ENCODE measurements at places on chromosomes 16 and 17.

- DNase-seq, result no peak
Measured at GRCh38 chr16:22216191-22216831, 10.2 kb downstream of the EEF2K start.

DNA sequence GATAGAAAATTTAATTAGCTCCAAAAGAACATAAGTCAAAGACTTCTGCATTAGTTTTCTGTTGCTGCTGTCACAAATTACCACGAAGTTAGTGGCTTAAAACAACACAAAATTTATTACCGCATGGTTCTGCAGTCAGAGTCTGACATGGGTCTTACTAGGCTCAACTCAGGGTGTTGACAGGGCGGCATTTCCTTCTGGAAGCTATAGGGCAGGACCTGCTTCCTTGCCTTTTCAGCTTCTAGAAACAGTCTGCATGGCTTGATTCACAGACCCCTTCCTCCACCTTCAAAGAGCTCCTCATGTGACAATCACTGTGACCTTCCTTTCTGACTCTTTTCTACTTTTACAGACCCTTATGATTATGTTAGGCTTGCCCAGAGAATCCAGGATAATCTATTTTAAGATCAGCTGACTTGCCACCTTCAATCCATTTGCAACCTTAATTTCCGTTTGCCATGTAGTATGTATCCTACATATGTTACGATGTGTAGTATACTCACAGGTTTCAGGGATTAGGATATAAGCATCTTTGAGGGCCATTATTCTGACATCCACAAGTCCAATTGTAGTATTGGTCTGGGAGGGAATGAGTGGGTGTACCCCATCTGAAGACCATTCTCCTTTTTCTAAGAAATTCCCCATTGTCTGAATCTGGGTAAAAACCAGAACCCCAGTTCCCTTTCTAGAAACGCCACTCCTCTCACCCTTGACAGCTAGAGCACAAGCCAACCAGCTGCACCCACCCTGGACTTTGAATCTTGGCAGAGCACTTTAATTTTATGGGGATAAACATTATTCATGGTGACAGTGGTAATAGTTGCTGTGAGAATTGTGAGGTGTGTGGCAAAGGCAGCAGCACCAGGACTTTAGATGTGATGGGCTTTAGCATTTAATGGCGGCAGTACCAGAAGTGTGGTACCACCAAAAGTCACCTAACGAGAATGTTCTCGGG, 265.5 kb downstream of the KCNJ2 start:
- DNase-seq, result no peak

DNA sequence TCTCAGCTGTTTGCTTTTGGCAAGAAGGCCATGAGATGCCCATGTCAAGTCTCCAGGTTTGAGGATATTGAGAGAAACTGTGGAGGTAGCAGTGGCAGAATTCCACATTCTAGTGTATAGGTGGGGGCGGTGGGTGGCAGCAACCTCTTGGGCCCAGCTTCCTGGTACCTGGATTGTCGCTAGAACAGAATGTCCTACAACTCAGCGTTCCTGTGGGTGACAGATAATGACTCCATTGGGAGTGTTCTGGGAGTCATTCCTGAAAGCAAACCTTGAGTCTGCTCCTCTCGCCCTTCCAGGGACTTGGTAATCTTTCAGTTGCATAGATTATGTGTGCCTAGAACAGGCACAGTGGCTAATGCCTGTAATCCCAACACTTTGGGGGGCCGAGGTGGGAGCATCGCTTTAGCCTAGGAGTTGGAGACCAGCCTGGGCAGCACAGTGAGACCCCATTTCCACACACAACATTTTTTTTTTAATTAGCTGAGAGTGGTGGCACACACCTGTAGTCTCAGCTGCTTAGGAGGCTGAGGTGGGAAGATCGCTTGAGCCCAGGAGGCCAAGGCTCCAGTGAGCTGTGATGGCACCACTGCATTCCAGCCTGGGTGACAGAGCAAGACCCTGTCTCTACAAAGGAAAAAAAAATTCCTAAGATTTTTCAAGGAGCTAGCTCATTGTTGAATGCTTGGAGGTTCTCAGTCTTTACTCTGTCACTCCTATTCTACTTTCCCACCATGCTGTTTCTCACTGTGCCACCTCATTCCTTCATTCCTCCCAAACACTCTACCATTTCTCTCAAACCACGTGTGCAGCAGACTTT, 37.9 kb upstream of the METTL16 start:
- DNase-seq, result no peak

- no peak for DNase-seq
Measured at GRCh38 chr17:81431545-81432482, 36.6 kb downstream of the BAHCC1 start.

GRCh38 chr17:6254036-6254435, 180.9 kb downstream of the AIPL1 start:
- no peak for DNase-seq
